ENCODE measurements at places on chromosomes 7 and 10.

- DNase-seq, result no peak
Observed at GRCh38 chr10:116669832-116670644, 49.3 kb downstream of the PNLIPRP2 start.

DNA sequence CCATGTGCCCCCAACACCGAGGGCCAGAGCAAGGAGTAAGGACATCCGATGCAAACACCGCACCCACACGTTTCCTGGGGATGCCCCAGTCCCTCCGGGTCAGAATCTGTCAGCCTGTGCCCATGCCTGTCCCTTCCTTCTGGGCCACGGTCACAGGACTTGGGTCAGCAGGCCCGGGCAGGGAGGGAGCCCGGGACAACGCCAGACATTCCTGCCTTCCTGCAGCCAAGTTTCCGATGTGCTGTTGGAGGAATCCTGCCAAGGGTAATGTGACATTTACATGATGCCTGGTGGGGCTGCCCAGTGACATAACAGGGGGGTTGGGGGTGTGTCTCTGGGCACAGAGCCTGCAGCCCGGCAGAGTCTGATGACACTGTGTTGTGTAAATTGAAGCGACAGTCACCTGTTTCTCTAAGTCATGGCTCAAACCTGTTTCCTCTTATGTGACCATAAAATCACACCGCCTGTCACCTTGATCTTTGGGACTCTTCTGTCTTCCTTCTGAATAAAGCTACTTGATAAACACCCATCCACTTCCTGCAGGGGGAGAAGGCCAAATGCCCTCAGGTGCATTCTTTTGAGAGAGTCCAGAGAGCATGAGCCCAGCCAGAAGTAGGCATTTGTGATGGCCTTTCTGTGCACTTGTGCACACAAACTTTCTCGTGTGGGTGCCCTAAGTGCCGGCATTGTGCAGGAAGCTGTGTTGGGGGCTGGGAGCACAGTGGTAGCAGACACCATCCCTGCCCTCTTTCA, 175.3 kb upstream of the RHEB start:
- DNase-seq, result no peak

DNA sequence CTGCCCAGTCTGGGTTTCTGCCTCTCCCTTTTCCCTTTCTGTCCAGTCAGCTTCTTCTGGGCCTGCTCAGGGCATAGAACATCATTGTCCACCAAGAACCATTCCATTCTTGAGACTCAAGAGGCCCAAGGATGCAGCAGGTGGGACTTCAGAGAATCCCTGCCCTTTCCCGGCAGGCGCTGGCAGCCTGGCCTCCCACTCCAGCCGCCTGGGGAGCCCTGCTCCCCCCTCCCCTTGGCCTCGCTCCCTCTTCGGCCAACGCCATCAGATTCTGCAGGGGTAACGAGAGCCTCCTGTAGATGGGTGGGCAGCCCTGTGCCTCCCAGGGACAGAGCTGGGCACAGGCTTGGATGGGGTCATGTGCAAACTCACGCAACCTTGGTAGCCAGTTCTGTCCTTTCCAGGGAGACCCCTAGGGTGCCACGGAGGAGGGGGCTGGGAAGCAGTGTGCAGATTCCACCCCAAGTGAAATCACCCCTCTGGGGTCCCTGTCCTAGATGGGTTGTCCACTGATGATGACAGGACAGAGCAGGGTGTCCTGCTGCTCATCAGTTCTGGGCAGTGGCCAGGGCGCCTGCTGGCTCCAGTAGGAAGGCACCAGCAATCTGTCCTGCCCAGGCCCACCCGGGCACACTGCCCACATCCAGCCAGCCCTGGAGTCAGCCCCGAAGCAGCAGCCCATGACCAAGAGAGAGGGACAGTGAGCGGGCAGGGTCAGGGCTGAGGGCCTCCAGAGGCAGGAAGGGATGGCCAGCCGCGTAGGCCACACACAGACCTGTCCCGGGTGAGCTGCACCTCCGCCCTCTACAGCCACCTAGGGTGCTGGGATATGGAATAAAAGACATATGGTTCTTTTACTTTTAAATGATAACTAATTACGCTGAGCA, 47.7 kb downstream of the RASGEF1A start:
- DNase-seq, result no peak

- no peak for DNase-seq
Observed at GRCh38 chr10:104259456-104259855, 4.8 kb downstream of the GSTO1 start.

DNA sequence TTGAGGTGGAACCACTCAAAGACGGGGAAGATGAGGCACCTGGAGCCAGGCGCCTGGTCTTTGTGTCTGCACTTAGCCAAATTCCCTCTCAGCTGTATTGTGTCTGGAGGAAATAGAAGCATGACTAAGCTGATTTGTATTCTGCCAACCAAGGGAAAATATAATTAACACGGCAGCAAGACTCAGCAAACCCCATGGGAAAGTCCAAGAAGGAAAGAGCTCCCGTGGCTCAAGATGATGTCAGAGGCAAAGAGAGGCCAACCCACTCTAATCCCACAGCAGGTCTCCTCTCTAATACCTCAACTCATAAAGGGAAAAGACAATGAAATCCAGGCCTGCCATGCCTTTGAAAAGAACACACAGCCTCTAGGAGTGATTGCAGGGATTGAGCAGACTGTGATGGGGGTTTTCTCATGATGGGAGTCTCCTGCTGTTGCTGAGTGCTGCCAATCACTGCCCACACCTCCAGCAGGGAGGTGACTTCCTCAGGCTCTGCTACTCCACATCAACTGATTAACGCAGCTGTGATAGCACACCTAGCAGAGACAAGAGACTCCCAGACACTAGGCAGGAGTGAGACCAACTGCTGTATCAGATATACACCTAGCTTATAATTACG, 255.5 kb upstream of the C7orf33 start:
- no peak for DNase-seq

GRCh38 chr7:154804449-154804848, 198.5 kb downstream of the PAXIP1 start:
- DNase-seq, result no peak

GRCh38 chr10:124665980-124666379, 78.2 kb downstream of the FAM53B start:
- no peak for DNase-seq

DNA sequence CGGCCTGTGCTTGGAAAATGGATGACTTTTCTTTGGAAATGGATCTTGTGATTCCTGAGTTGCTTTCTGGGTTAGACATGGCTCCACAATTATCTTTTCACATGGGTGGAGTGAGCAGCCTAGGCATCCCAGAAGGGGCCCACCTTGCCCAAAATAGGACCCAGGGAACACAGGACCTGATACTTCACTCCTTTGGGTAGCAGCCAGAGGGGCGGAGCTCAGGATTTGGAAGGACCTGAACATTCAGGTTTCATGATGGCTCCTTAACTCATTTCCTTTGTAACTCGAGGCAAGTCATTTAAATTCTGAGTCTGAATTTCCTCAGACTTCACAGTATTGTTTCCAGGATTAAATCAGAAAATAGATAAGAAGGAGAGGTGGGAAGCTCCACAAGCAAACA, 178.3 kb upstream of the ZMIZ1 start:
- no peak for DNase-seq
